AG08396 (cell line): ENCODE measurements at places on chromosomes 5 and 9.

- DNase-seq, result no peak
These were observed 111.1 kb downstream of the RGS3 start for GRCh38 chr9:113574441-113575262.

DNA sequence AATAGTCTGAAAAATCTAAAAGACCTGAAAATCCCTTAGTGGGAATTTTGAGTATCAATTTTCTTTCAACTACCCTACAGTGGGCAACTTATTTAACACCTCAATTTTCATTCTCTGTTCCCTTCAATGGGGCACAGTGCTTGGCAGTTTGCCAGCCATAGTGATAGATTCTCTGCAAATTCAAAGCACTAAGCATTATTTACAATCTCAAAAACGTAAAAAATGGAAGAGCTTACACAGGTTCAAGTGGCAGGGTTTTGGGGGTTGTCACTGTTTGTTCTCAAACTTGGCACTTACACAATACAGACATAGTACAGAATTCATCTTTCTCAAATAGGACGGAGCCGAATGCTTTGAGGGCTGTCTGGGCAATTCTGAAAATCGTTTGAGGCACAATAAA lies 515.0 kb downstream of the EFNA5 start:
- no peak for DNase-seq

DNA sequence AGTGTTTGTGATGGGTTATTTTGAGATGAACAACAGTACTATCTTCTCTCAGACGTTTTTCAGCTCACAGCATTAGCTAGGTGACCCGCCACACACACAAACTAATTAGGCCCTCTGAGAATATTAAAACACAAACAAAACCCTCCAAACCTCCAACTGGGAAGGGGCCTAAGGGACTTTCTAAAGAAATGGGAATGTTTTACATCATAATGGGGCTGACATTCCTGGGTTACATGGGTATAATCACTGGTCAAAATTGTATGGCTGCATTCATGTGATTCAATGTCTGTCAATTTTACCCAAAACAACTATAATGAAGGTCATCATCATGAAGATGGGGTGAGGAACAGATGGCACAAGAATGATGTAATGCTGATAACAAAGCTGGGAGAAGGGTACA lies 59.6 kb downstream of the SPTLC1 start:
- no peak for DNase-seq

DNA sequence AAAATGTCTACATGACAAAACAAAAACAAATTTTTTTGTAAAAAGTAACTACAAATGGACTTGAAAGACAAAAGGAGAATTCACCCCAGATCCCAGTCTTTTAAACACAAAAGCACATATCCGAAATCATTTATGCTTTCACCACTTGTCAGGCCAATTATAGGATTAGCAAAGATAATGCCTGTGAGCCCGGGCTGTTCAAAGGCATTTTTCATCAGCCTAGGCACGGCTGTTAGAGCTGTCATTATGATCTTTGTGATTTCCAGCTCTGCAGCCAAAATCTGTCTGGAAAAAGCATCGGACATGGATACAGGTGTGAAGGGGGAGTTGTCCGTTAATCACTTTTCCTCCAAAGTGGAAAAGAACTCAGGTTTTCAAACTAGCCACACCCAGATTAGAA lies 23.6 kb upstream of the RAB14 start:
- DNase-seq, result no peak

DNA sequence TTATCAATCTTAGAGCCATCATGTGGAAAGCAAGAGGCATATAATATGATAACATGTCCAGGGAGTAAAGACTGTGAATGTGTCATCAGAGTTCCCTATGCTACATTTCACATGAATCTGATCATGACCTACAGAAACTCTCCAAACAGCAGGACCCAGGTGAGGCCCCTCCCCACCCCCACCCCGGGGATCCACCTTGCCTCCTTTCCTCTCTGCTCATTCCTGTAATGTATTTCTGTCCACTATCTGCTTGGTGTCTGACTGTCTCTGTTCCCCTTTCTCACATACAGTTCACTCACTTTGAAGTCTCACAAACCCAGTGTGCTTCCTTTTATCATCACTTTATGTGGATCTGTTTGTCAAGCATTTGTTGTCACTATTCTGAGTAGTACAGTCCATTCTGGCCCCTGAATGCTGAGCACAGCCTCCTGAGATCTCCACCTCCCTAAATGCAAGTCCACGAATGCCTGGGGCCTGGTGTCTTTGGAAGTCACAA lies 76.4 kb upstream of the SMARCA2 start:
- DNase-seq, result no peak

GRCh38 chr5:91190314-91190690 lies 192.8 kb downstream of the ARRDC3 start:
- no peak for DNase-seq

DNA sequence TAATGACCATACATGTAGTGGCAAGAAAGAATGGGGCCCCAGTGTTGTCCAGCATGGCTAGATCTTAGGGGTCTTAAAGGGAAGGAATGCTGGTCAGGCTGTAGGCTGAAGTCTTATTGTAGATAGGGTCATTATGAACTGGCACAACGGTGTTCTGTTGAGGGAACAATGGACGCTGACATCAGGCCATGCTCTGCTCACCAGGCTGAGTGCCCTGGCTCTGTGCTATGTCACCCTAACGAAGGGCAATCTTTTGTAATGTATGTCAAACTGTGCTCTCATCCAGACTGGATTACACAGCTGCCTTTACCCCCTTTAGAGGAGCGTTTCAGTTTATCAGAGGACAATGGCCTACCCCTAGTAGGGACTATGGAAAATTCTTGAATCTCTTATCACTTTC lies 14.6 kb upstream of the ZNF608 start:
- no peak for DNase-seq

DNA sequence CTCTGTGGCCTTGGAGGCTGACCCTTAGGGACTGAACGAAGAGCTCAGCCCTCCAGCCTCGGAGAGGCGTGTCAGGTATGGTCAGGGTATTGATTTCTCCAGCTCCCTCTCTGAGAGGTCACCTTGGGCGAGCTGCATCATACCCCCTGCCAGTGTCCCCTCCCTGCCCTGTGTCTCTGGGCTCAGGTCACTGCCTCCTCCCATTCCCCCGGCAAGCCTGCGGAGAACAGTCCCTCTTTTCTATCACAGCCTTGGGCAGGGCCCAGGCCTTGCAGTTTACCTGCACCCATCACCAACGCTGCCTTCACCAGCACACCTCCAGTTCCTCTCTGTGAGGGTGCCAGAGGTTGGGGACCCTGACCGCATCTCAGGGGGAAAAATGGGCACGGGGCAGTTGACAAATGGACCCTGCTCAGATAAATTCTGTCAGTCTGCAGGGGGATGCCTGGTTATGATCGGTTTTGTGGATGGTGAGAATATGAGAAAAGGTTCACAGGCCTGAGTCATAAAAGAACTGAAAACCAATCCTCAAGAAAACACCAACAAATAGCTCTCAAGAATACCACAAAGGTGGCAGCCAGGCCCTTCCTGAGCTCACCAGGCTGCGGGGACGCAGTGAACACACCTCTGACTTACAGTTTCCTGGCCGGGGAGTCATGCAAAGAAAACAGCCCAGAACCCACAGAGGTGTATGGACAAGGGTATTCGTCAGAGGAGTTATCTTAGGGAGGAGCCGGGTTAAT lies 24.7 kb upstream of the RXRA start:
- DNase-seq, result no peak

DNA sequence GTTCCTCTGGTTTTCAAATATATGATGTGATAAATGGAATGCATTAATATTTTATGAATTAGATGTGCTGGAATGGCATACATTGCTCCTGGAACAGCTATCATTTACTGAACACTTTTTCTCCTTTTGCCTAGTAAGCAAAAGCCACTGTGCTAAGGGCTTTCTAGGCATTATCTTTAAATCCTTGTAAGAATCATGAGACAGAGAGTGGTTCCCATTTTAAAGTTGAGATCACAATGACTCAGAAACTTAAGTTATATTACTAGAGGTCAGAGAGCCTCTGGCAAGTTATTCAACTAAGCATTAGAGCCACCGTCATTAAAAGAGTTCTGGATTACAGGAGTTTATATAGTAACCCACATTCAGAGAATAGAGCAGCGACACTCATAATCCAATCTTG lies 26.7 kb upstream of the FSD1L start:
- DNase-seq, result no peak

GRCh38 chr5:95347506-95348120 lies 43.6 kb upstream of the FAM81B start:
- no peak for DNase-seq
